Activated T-helper 17 cell treated with anti-CD3 and anti-CD28 coated beads, Interleukin-2, amount 50 U/mL, for 72 hours (primary cell): ENCODE measurements at places on chromosomes 2 and 18.

GRCh38 chr2:159204381-159205144 lies 81.9 kb downstream of the WDSUB1 start:
- no peak for ATAC-seq

GRCh38 chr2:222383255-222383654 lies 41.1 kb upstream of the SGPP2 start:
- no peak for ATAC-seq

DNA sequence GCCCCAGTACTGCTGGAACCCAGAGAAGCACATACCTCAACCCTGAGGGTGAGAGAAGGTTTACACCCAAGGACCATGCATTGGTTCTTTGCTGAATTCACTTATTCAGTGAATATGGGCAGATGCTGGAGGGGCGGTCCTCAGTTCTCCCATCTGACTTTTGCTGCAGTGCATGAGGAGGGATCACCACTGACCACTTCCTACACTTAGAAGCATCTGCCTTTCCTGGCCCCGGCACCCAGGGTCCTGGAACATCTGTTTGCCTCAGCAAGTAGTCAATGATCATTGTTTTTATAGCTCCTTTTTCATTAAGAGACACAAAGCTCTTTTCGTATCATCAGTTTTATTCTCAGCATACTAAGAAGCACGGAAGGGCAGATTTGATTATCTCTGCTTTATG lies 211.4 kb downstream of the SH3RF3 start:
- ATAC-seq = no peak

DNA sequence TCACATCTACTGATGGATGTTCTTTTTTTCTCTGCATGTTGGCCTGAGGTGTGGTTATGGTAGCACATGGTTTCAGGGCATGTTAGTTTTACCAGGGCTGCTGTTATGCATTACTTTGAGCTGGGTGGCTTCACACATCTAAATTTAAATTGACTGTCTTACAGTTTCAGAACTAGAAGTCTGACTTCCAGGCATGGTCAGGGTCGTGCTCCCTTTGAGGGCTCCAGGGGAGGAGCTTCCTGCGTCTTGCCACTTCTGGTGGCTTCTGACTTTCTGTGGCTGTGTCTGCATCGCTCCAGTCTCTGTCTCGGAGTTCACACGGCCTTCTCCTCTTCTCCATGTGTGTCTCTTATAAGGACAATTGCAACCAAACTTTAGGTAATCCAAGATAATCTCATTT lies 143.9 kb downstream of the GALR1 start:
- ATAC-seq = no peak

GRCh38 chr2:40284797-40285196 lies 167.1 kb downstream of the SLC8A1 start:
- ATAC-seq = no peak

GRCh38 chr18:14979875-14980274 lies 231.9 kb downstream of the ANKRD30B start:
- no peak for ATAC-seq

DNA sequence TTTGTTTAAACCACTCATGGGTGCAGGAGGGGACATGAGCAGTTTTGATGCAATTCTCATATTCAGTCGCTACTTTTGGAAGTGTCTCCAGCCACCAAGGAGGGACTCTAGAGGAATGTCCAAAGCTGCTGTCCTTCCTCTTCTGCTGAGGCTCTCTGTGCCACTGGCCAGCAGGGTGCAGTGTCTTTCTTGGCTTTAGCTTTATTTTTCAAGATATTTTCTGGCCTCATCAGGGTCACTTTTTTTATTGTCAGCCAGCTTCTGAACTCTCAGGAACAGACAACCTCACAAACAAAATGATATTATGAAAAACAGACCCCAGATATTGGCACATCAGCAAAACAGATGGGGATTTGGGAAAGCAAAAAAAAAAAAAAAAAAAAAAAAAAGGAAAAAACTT lies 289.3 kb upstream of the ZSWIM2 start:
- ATAC-seq = no peak
